Stimulated activated CD8-positive, alpha-beta memory T cell treated with anti-CD3 and anti-CD28 coated beads, Interleukin-7, amount 100 ng/mL, for 1 hour (primary cell): ENCODE measurements at places on chromosomes 3 and 15.

DNA sequence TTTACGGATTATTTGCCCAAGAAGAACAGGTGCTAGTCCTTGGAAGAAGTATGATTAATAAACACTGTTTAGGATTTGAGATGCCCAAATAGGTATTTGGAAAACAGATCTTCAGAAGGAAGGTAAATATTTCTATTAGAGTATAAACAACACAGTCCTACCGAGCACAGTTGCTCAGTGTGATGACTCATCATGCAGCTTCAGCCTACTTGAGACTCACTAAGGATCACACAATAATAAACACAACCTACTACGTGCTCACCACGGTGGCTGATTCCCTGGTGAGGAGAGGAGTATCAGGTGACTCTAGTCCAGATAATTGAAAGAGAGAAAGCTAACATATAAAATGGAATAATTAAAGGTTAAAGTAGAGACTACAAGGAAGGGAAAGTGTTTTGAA lies 72.0 kb downstream of the PDZRN3 start:
- no peak for DNase-seq

DNA sequence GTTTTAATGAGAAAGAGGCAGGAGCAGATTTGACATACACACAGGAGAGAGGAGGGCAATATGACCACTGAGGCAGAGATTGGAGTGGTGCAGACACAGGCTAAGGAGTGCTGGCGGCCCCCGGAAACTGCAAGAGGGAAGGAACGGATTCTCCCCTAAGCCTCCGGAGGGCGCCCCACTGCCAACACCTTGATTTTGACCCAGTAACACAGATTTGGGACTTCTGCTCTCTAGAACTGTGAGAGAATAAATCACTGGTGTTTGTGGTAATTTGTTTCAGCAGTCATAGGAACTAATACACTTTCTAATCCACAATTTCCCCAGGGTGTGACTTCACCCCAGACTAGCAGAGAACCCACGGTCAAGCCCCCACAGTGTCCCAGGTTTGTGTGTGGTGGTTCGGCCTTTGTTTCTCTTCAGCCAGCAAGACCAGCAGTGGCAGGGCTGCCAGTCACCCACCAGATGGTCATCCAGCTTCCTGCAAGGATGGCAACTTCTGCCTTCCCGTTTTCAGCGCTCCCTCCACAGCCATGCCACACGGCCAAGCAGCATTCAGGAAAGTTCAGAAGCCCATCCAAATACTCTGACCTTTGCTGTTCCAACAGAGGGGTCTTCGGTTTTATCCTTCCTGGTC lies 23.6 kb upstream of the TSPAN3 start:
- no peak for DNase-seq

GRCh38 chr3:127037021-127037400 lies 54.1 kb downstream of the PLXNA1 start:
- DNase-seq = no peak

DNA sequence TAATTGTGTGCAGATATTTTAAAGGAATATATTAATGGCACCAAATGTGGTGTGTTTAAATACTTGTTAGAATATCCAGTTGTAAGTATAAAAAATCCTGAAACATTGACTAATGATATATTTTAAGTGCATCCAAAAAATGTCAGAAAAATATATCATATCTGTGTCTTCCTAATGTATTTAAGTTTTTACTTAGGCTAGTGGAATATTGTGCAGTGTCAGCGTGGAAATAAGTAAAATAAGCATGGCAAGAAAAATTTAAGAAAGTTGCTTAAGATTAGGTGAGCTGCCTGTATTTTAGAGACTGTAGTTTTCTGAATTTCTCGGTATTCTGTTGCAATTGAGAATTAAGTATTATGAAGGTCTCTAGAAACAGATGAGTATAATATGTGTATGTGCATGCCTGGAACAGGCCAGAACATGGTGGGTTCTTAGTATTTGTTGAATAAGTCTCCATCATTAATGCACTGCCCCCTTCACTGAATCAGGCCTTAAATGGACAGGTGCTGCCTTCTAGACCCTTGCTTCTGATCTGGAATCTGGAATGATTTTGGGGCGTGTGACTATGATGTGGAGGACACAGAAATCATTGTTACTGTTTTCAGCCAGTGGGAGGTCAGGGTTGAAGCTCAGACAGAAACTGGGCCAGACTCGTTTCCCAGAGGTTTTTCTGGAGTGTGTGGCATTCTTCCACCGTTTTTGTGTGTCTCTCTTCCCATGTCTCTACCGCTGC lies 86.1 kb downstream of the TRAK1 start:
- DNase-seq = no peak

GRCh38 chr3:66441129-66441528 lies 59.7 kb downstream of the LRIG1 start:
- DNase-seq = no peak

- no peak for DNase-seq
Observed at GRCh38 chr15:70140543-70141375, 43.0 kb upstream of the TLE3 start.

DNA sequence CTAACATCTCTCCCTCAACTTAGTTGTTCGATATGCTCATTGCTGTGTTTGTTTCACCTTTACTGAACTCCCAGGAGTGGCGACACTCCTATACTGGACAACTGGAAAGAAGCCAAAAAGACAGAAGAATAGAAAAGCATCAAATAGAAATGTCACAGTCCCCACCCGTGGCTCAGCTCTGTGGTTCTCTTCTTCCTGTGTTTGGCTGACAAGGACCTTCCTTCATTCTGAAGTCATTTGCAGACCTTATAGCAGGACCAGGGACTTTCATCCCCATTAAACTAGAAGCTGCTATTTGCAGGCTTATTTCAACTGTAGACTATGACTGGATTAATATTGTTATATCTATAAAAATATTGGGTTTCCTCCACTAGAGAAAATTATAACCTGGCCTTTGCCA lies 125.9 kb downstream of the NECTIN3 start:
- no peak for DNase-seq

- DNase-seq = no peak
Observed at GRCh38 chr15:55515491-55515890, 7.5 kb upstream of the DNAAF4 start.

GRCh38 chr3:55369141-55369847 lies 117.8 kb downstream of the WNT5A start:
- DNase-seq = no peak

GRCh38 chr3:158909870-158910269 lies 108.0 kb downstream of the MFSD1 start:
- no peak for DNase-seq

GRCh38 chr15:94231723-94232468 lies 535 bp downstream of the MCTP2 start:
- DNase-seq = no peak

DNA sequence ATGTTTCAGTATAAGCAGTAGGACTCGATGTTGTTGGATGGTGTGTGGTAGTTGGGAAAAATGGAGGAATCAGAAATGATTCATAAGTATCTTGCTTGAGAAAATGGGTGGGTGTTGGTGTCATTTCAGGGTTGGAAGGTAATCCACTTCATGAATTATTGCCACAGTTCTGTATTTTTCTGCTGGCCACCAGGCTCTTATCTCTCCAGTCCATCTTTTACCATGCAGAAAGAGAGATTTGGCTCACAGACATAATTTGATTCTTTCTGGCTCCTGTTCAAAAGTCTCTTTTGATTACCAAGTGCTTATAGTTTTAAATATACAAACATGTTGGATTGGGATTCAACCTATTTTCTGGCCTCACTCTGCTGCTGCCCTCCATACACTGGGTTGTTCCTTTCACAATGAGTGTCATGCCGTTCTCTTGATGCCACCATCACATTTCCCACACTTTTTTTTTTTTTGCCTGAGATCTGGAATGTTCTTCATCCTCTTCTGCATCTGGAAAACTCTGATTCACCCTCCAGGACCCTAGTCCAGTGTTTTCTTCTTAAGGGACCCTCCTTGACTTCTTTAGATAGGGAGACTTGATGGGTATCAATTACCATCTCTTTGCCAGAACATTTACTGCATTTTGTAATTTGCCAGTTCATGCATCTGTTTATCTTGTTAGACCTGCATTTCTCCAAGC lies 69.4 kb upstream of the GAP43 start:
- no peak for DNase-seq

DNA sequence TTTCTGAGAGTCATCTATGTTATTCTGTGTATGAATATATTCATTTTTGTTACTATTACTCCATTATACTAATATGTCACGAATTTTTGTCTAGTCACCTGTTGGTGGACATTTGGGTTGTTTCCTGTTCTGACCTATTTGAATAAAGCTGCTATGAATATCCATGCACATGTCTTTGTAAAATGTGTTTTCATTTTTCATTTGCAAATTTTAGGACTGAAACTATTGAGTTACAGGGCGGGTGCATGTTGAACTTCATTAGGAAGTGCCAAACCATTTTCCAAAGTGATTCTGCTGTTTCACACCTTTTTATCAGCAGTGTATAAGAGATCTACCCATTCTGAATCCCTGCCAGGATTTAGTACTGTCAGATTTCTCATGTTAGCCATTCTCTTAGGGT lies 37.7 kb upstream of the IQCF6 start:
- no peak for DNase-seq

DNA sequence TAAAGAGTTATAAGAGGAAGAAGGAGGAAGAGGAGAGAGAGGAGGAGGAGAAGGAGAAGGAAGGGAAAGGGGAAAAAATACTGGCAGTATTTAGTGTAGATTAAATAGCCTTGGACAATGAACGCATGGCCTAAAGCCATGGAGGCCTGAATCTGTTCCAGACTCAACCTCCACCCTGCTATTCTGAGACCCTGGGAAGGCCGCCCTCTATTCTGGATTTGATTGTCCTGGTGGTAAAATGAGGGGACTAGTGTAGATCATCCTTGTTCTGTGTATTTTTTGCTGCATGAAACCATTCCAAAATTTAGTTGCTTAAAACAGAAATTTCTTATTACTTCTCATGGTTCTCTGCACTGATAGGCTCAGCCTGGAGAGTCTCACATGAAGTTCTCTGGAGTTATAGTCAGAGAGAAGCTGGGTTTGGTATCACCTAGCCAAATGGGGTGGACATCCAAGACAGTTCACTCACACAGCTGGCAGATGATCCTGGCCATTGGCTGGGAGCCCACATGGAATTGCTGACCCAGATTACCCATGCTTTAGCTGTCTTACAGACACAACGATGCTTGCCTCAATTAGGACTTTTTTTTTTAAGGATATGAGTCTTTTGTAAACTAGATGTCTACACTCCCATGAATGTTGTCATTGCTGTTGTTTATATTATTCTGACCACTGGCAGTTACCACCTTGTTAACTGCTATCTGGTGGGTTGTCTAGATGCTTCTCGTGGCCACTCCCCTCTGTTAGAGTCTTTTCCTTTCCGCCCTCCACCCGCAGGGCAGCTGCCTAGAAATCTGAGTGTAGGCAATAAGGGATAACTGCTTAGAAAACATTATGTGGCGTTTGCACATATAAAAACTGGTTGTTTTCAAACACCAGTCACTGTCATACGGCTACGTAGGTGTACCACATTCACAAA lies 149.9 kb downstream of the SST start:
- DNase-seq = no peak

- DNase-seq = no peak
Observed at GRCh38 chr15:70212963-70213315, 115.2 kb upstream of the TLE3 start.

- DNase-seq = no peak
Observed at GRCh38 chr3:49647741-49648140, 26.4 kb upstream of the APEH start.

DNA sequence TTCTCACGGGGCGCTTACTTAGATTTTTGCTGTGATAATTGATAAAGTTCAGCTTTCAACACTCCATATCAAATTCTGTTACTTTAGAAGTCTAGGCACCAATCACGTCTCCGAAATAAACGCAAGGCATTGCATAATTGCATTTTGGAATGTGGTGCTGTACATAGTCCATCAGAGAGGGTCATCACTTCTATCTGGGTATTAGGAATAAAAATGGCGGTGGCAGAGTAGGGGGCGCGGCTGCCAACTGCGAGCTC lies 365 bp upstream of the UQCC5 start:
- DNase-seq = no peak

DNA sequence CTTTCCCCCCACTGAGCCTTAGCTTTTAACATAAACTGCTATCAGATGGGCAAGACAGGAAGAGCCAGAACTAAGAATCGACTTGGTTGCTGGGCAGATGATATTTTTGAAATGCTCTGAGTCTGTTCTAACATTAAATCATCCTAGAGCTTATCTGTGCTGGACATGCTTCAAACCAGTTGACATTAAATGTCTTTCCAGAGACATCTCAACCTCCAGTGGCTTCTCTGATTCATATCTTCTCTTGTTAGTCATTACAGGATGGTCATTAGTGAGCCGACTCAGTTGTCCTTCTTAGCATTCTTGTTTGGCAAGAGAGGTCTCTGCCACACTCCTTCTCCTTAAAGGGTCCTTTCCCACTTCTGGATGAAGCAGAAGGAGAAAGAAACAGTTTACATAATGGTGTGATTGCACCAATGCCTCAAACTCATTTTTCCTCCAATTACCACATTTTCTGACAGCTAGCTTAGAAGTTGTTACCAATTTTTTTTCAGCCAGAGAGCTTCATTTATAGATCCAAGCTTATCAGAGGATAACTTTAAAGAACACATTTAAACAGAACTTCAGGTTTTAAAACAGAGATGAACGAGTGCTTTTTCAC lies 21.7 kb upstream of the SYN2 start:
- DNase-seq = no peak

- DNase-seq = no peak
Observed at GRCh38 chr3:122773944-122774509, 19.6 kb downstream of the HSPBAP1 start.

DNA sequence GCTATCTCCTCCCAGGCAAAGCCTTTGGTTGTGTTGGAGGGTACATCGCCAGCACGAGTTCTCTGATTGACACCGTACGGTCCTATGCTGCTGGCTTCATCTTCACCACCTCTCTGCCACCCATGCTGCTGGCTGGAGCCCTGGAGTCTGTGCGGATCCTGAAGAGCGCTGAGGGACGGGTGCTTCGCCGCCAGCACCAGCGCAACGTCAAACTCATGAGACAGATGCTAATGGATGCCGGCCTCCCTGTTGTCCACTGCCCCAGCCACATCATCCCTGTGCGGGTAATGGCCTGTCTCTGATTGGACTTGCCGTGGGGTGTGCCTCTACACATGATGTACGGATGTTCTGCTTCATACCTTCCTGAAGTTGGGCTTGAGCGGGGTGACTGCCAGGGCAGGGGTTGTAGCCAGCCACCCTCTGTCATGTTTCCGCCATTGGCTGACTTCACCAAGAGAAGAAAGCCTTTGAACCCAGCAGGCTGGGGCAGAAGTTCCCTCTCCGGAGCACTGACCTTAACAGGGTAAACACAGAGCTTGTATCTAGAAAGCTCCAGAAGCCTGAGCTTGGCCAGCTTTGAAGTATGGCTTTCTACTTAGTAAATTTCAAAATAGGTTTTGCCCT lies 13.4 kb downstream of the ALAS1 start:
- no peak for DNase-seq

DNA sequence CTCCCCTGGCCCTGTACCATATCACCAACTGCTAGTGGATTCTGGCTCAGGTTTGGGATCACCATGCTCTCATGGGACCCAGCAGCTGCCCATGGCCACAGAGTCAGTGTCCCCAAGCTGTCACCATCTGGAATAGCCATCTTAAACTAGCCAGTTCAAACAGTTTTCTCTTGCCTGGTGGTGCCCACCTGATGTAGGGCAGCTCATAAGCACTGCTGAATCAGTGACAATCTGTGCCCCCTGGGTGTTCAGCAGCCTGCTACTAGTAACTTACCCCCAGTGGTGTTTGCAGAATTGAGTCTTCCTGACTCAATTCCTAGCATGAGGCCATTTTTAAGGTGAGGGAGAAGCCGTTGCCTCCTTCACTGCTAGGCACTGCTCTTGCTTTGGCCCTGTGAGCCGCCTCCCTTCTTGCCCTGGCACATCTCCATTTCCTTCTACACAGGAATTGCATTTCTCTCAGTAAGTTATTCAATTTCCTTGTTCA lies 7.9 kb downstream of the RPSA start:
- no peak for DNase-seq

- no peak for DNase-seq
Observed at GRCh38 chr3:158169091-158169491, 59.2 kb downstream of the RSRC1 start.
